ENCODE measurements at places on chromosomes 11 and 22. TPM values are rescaled to one million over a fixed set of nuclear protein-coding genes. Genes with fewer than 3 reads are reported as not detected.

The CDC42EP2 gene
- 28.3 TPM for total RNA-seq

The C11orf21 gene
- total RNA-seq: not detected

The CBLIF gene
- not detected for total RNA-seq

The PTPN5 gene
- total RNA-seq: not detected

The ANKK1 gene
- total RNA-seq: 0.07 TPM

The F2 gene
- not detected for total RNA-seq

The PLAAT4 gene
- 1.7 TPM for total RNA-seq

The UBE2L3 gene
- total RNA-seq: 76.7 TPM

The MMP27 gene
- not detected for total RNA-seq

The RAB30 gene
- 9.4 TPM for total RNA-seq

The GRM5 gene
- total RNA-seq: 0.13 TPM

The IFTAP gene
- total RNA-seq: 45.6 TPM

The EWSR1 gene
- 245 TPM for total RNA-seq

The SLC36A4 gene
- 14.4 TPM for total RNA-seq

The NOX4 gene
- total RNA-seq: 24.9 TPM

The UPK3A gene
- total RNA-seq: not detected

The MUC5AC gene
- not detected for total RNA-seq

The KRTAP5-8 gene
- total RNA-seq: not detected

The GAL3ST3 gene
- 0.36 TPM for total RNA-seq

The KRTAP5-5 gene
- not detected for total RNA-seq

The KRTAP5-10 gene
- not detected for total RNA-seq

The TIGD3 gene
- 0.14 TPM for total RNA-seq

The CTSW gene
- not detected for total RNA-seq

All from thoracic aorta endothelial cell (primary cell).